ENCODE measurements at places on chromosomes 2 and 18.

- DNase-seq = no peak
These were observed 767 bp downstream of the RHOB start for GRCh38 chr2:20447437-20448245.

DNA sequence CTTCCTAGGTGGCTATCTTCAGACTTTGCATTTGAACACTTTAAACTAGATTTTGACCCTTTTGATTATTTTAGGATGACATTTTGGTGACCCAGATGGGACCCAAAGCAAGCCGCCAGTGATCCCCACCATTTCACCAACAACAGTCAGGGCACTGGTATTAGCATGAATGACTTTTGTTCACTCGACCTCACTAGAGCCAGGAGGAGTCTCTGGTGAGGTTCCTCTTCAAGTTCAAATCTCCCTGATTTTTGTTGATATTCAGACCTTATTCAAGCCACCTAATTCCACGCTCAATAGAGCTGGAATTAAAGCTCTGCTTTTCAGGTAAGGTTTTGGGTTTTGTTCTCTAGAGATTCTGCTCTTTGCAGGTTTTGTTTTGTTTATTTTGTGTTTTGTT, 202.3 kb downstream of the MREG start:
- no peak for DNase-seq

DNA sequence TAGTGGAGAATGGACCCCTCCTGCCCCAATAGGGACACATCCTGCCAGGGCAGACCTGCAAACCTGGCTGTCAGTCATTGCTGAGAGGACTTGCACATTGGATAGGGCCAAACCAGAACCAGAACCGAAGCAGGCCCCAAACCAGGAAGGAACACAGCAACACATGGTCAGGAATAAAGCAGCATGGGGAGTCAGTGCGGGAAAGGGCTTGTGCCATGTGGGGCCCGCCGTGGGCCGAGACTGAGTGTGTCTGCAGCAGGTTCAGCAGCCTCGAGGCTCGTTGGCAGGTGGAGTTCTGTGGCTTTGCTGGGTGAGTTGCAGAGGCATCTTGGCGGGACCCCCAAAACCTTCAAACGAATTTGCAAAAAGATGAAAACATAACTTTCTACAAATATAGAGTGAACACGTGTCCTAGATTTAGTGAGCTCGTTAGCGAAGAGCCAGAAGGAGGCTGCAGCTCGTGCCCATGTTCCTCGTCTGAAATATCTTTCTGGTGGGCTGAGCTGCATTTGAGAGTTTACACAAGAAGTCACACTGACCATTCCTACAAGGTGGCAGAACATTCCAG, 44.9 kb upstream of the LDLRAD4 start:
- no peak for DNase-seq

DNA sequence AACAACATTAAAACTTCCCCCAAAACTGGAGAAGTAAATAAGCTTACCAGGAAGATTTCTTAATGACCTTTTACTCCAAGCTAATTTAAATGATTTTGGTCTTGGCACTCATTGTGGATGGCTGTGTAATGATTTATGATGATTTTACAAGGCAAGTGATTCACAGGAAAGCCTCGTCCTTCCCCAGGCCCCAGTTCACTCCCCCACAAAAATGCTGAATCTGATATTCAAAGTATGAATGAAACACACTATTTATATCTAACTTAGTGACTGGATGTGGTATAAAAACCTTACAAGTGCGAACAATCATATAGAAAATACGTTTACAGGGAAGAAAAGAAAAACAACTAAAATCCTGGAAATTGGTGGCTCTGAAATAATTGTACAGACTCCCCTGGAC, 49.8 kb downstream of the ZNF516 start:
- DNase-seq = peak; percentile 90

GRCh38 chr18:41849632-41850031, 105.4 kb upstream of the PIK3C3 start:
- DNase-seq = no peak

DNA sequence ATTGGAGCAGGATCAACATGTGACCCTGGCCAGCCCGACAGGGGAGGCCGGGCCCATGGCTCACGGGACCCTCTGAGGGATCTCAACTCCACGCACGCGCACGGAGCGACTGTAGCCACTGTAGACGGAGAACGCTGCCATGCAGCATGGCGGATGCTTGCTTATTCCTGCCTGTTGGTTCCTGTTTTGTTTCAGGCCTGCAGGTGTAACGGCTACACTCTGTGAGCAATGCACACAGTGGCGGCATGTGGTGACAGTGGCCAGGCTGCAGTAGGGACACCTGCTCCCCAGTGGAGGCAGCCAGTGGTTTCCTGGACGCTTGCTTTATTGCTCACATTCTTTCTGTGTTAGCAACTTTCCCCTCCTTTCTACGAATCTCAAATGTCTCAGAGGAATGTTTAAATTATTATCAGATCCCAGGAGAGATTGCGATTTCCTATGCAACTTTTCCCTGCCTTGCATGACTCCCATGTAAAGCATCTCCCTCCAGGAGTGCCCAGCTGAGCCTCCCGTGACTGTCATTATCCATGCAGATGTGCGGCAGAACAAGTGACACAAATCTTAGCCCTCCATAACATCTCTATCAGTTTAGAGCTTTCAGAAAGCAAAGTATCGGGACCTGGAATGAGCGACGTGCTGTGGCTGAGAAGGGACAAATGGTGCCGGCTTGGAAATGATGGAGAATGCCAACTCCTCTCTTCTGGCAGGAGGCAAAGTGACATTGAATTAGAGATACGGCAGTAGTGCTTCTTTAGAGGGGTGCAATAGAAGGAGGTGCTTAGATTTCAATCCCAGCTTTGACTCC, 209.7 kb downstream of the ASB1 start:
- DNase-seq = peak; percentile 27

GRCh38 chr2:27954771-27955383, 64.3 kb downstream of the BABAM2 start:
- DNase-seq = peak; percentile 43

DNA sequence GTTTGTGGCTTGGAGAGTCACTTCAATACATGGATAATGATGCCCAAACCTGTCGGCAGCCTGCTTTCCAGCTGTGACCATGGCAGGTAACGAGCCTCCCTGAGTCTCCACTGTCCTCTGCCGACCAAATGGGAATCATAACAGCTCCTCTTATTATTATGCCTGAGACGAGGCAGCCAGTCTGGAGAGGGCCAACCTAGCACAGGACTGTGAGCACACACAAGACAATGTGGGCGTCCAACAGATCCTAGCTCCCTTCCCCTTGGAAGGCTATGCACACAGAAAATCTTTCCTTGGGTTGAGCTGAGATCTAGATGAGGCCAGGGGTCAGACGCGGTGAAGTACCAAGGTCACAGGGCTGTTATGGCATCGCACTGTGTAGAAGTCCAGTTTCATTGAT, 890 bp upstream of the SLC4A3 start:
- no peak for DNase-seq

GRCh38 chr18:79949697-79950487, 1.6 kb downstream of the SLC66A2 start:
- no peak for DNase-seq

- DNase-seq = no peak
These were observed 950.7 kb upstream of the PIK3C3 start for GRCh38 chr18:41004324-41004723.

DNA sequence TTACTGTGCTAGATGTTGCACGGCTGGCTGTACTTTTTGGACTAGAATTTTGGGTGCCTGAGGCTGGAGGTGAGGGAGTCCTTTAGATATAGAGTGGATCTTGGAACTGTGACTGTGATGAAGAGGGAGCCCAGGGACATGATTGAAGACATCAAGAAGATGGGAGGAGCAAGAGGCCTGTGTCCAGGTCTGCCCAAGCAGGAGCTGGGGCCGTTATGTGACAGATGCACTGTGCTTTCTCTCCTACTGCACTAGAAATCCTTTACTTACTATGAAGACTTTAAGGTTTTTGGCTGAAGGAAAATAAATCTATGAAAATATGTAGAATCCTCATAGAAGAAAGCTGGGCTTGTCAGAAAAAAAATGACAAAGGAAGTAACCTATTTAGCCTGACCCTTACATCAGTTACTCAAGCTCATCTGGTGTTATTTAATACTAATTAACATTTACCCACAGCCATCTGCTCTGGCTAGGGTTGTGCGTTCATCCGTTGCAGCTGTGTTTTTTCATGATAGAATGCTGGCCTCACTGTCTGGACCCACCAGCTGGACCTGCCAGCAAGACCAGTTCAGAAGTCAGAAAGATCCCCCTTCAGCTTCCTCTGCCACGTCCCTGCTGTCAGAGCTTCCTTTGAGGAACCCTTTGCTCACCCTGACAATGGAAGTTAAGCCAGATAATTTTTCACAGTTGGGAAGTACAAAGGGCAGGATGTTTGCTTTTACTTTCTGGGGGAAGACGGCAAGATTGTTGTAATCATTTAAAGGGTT, 16.7 kb downstream of the TSN start:
- no peak for DNase-seq

GRCh38 chr2:56648802-56649201, 465.0 kb downstream of the CCDC85A start:
- DNase-seq = no peak

DNA sequence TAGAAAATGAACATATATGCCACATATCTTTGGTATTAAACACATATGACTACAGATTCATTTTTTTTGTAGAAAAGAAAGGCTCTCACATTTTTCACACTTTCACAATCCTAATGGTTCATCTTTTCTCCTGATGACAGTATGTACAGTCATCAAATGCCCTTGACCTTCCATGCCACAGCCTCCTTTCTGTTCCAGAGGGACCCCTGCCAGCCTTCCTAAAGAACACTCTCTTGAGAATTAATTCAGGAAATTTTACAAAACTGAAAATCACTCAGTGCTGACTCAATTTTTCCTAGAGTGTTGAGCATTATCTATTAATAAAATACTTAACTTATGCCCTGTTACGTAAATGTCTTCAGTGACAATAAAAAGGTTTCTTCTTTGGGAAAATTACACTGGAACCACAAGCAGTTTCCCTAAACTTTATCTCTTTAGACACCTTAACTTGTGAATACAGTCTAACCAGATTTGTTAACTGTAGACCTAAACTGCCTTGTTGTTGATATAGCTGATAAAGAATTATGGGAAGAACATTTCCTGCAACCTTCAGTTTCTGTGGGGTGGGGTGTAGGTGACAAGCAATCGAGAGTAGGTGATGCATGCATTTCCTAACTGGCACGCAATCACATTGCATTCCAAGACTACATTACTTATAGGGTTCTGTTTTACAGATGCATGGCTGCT, 15.3 kb upstream of the ACOXL start:
- no peak for DNase-seq

DNA sequence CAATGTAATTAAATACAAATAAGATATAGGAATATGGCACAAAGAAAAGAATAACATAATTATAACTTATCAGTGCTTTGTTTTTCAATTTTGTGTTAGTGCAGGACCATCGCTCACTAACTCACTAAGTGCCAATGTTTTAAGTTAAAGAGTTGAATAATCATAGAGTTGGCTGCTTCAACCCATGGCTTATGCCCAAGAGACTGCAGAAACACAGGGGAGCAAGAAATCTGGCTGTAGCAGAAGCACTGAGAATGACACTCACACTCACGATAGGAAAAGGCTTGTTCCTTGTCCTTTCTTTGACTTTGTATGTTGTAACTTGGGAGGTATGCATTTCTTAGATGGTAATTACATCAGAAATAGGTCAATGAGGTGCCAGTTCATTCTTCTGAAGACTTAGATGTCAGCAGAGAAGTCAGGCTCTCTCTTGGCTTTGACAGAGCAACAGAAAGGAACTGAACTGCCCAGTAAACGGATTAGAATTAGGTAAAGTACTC, 852.2 kb downstream of the LRRTM4 start:
- no peak for DNase-seq

GRCh38 chr2:173064151-173064805, 11.4 kb upstream of the MAP3K20 start:
- DNase-seq = no peak

- DNase-seq = no peak
These were observed 62.9 kb downstream of the EIF2AK3 start for GRCh38 chr2:88564402-88564801.

Data from AG08396 (cell line).